ENCODE measurements at places on chromosomes 2 and 18.

- no peak for DNase-seq
Measured at GRCh38 chr18:35514752-35515459, 17.1 kb upstream of the INO80C start.

GRCh38 chr2:215664847-215665525, 229.1 kb upstream of the FN1 start:
- DNase-seq, result no peak

GRCh38 chr2:219698748-219699439, 71.5 kb downstream of the SLC4A3 start:
- no peak for DNase-seq

GRCh38 chr2:216629784-216630183, 3.4 kb upstream of the IGFBP2 start:
- no peak for DNase-seq

GRCh38 chr18:79775441-79776221, 22.1 kb upstream of the KCNG2 start:
- no peak for DNase-seq

- no peak for DNase-seq
Measured at GRCh38 chr2:14297340-14297739, 335.2 kb upstream of the LRATD1 start.

DNA sequence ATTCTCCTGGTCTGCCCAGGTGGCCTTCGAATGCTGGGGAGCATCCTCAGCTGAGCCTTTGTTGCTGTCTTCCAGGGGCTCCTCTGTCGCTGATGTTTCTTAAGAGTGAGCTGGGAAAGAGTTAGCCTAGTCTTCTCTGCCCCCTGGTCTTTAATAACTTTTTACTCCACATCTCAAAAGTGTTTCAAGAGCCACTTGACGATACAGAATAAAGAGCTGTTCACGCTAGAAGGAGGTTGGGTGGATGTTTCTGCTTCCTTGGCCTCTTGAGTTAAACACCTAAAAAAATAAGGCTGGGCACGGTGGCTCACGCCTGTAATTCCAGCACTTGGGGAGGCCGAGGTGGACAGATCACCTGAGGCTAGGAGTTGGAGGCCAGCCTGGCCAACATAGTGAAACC, 2.8 kb upstream of the BUB1 start:
- no peak for DNase-seq

- no peak for DNase-seq
Measured at GRCh38 chr2:27003007-27003406, 29.8 kb upstream of the TMEM214 start.

GRCh38 chr18:22703883-22704585, 229.1 kb upstream of the RBBP8 start:
- DNase-seq, result peak; percentile 47

DNA sequence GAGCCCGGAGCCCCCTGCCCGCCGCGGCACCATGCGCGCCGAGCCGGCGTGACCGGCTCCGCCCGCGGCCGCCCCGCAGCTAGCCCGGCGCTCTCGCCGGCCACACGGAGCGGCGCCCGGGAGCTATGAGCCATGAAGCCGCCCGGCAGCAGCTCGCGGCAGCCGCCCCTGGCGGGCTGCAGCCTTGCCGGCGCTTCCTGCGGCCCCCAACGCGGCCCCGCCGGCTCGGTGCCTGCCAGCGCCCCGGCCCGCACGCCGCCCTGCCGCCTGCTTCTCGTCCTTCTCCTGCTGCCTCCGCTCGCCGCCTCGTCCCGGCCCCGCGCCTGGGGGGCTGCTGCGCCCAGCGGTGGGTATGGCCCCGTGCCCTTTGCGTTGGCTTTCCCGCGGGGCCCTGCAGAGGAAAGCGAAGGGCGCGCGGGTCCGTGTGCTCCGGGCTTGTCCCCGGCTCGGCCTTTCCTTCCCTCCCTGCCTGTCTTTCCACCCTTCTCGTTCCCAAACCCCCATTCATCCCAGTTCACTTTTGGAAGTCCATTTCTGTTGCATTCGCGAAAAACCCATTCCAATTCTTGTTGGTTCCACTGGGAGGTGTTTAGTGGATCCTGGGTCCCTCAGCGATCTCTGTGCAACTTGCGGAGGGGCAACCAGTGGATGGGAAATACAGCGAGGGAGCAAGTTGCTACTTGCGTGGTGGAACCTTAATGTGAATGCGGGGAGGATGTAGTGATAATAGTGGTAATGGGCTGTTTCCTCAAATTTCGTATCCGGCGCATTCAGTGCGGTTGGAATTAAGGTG, 599 bp downstream of the ADAM23 start:
- DNase-seq, result no peak

DNA sequence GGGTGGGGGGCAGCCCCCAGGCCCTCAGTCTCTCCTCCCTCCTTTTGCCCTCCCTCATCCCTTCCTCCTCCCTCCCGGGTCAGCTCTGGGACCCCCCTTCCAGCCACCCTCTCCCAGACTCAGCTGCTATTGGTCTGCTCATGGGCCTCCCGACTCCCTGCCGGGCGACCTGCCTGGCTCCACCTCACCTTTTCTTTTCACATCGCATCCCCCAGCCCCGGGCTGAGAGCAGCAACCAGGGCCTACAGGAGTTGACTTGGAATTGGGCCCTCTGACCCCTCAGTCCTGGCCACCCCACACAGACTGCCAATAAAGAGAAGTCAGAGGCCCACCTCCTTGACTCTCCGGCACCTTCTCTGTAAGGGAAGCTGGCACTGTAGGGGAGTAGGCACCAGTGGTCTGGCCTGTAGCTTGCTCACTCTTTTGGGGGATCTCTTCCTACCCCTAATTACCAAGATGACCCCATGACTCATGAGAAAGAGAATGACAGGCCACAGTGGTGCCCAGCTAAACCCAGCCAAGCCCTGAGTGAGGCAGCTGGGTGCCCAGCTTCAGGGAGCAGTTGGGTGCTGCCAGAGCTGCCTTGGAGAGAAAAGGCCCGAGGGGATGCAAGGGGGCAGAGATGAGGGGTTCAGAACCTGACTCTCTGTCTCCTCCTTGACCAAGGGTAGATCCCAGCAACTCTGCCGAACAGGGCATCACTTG, 2.0 kb upstream of the ECEL1 start:
- DNase-seq, result no peak

DNA sequence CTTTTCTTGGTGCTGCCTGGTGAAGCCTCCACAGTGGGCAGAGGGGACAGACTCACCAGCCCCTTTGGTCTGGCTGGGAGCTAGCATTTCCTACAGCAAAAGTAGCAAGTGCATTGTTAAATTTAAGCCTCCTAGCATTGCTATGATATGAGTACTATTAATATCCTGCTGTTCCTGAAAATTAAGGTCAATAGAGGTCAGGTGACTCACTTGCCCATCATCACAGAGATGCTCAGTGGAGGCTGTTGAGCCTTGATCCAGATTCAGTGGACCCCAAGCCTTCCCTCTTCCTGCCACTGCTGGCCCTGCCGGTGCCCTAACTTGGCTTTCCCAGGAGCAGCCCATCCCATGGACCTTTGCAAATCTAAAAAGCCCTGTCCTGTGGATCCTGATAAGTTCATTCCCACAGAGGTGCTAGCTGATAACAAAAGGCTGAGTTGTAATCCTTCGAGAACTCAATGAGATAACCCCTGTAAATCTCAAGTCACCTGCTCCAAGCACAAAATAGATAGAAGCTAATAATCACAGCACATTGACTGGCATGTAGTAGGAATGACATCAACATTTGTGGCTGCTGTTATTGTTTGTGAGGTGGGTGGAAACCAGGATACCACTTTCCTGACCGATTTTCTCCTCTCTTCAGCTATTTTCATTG, 84.4 kb downstream of the THNSL2 start:
- no peak for DNase-seq

- no peak for DNase-seq
Measured at GRCh38 chr2:236642125-236642524, 72.5 kb downstream of the ACKR3 start.

DNA sequence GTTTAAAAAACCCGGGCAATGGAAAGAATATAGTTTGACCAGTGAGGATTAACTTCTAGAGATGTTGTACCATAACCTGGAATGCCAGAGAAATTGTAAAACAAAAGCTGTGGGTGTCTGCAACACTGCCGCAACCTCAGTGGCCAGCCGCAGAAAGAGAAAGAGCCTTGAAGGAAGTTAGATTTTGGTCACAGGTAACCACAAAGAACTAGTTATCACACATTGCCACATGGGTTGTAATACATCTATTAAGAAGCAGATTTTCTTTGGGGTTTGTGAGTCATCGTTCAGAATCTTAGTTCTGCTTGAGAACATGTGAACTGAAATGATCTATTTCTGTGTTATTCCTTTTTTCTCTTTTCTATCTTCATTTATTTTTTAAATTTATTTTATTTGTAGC, 222.9 kb upstream of the AGAP1 start:
- no peak for DNase-seq

- DNase-seq, result no peak
Measured at GRCh38 chr2:1975060-1975459, 230.7 kb upstream of the PXDN start.

GRCh38 chr2:76579911-76580310, 869.2 kb upstream of the GCFC2 start:
- no peak for DNase-seq

DNA sequence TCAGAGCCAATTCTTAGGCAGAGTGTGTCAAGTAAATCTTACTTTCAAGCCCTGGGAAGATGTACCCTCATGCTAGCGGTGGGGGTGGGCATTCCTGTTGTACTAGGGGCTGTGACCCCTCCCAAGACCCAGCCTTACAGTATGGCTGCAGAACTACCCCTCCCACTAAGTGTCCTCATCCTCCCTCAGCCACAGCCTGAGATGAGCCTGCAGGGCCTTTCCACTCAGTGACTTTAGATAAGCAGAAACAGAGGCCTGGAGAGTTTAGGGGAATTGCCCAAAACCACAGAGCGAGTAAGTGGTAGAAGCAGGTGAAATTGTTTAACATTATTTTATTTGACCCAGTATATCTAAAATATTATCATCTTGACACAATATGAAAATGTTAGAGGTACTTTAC, 36.6 kb downstream of the TTC32 start:
- DNase-seq, result no peak

- no peak for DNase-seq
Measured at GRCh38 chr2:10054976-10055375, 11.6 kb downstream of the KLF11 start.

GRCh38 chr2:34107811-34108210, 508.7 kb upstream of the FAM98A start:
- DNase-seq, result no peak

DNA sequence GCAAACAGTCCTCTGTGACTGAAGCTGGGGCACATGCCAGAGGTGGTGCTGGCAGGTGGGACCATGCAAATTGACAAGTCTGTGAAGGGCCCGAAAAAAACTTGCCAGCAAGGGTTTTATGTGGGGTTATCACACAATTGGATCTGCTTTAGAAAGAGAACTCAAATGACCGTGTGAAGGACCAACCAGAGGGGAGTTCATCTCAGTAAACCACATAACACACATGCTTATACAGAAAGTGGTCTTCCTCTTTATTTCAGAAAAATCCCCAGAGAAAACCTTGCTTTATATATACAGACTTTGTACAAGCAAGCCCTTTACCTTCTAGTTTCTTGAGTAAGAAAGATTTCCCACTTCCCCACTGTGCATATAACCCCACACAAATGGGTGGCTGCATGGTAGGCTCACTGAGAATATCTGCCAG, 46.7 kb downstream of the KIDINS220 start:
- no peak for DNase-seq

GRCh38 chr2:236545814-236546480, 23.7 kb upstream of the ACKR3 start:
- no peak for DNase-seq

DNA sequence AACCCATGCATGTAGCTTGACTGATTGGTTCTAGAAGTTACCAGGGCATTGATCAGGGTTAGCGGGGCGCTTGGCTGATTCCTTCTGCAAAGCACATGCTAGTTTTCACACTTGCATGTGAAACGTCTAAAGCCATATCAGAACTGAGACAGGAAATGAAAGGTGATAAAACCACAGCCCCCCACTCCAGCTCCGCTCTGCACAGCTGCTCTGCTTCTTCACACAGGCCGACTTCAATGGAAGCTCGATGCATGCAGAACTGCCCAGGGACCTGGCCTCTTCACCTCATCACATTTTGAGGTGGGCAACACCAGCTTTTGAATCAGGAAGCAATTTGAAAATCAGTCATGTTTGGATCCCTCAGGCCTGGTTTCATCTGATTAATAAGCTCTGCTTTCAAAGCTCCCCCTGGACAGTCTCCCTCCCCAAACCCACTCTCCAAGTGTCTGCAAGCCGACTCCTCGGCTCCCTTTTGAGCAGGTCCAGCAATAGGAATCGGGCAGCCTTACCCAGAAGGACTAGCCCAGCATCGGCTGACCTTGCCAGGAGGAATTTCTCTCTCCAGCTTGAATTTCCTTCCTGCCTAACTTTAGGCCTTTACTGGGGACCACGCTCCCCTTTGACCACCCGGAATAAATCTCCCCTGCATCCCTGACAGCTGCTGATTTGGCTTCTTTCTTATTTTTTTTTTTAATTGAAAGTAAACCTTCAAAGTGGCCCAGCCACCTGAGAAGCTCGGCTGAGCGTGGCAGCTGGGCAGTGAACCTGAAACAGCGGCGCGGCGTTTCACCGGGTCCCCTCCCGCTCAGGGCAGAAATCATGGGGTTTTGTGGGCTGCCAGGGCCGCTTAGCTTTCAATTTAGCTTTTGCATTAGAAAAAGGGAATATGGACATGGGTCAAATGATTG, 31.7 kb downstream of the HRH4 start:
- no peak for DNase-seq

DNA sequence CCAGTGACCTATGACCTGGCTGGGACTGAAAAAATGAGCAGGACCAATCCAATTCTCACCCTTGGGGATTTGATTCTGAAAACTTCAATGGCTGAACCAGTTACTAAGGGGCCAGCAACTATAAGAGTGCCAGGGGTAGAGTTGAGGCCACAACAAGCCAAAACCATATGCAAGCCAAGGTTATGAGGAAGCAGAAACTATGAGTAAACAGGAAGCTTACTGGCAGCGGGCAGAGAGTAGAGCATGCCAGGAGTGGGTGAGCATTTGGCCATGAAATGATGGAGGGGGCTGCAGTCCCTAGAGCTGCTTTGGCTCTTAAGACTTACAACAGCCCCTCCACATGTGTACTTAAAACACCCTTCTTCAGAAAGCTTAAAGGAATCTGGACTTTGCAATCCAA, 82.4 kb downstream of the RBMS1 start:
- no peak for DNase-seq

GRCh38 chr18:77168811-77169311, 36.3 kb upstream of the MBP start:
- no peak for DNase-seq

DNA sequence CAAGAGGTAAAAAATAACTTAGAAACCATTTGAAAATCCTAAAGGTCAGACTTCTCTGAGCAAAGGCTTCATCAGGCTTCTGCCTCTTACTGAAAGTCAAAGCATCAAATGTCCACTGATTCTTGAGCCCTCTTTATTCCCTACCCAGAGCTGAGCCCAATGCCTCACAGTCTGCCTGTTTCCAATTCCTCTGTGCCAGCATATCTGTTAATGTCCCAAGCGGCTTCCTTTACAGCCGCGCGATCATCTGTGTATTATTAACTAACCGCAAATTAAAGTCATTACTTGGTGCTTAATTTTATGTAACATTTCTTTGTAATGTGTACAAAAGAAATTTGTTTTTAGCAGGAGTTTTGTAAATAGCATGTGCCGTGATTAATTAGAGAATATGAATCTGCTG, 418.8 kb upstream of the HNRNPA3 start:
- DNase-seq, result no peak

GRCh38 chr2:55311444-55311870, 42.4 kb upstream of the MTIF2 start:
- DNase-seq, result no peak

GRCh38 chr2:188349019-188349418, 57.3 kb downstream of the GULP1 start:
- DNase-seq, result no peak

GRCh38 chr2:134218930-134219658, 34.8 kb upstream of the MGAT5 start:
- peak; percentile 33 for DNase-seq
